T-helper 9 cell (primary cell): ENCODE measurements at places on chromosomes 2 and 18.

DNA sequence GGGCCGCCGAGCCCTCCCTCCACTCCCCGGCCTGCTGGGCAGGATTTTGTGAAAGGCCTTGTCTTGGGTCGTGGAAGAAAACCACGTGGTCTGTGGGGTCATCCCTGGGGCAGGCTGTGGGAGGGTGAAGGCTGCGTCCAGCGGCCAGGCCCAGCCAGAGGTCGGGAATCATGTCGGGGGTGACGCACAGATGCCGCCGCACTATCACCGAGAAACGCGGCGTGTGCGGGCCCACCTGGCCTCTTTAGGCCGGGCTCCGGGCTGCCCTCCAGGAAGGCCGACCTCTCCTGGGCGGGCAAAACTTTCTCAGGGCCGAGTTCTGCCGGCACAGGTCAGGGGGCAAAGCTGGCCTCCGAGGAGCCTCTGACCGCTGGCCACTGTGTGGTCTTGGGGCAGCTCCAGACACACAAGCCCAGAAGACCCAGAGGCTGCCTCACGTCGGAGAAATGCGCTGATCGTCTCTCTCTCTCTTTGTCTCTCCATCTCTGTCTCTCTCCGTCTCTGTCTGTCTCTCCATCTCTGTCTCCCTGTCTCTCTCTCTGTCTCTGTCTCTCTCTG, 28.4 kb downstream of the NFATC1 start:
- no peak for DNase-seq

GRCh38 chr2:221521233-221521845, 50.8 kb downstream of the EPHA4 start:
- DNase-seq, result no peak

GRCh38 chr2:33298233-33298632, 178.2 kb upstream of the RASGRP3 start:
- no peak for DNase-seq

DNA sequence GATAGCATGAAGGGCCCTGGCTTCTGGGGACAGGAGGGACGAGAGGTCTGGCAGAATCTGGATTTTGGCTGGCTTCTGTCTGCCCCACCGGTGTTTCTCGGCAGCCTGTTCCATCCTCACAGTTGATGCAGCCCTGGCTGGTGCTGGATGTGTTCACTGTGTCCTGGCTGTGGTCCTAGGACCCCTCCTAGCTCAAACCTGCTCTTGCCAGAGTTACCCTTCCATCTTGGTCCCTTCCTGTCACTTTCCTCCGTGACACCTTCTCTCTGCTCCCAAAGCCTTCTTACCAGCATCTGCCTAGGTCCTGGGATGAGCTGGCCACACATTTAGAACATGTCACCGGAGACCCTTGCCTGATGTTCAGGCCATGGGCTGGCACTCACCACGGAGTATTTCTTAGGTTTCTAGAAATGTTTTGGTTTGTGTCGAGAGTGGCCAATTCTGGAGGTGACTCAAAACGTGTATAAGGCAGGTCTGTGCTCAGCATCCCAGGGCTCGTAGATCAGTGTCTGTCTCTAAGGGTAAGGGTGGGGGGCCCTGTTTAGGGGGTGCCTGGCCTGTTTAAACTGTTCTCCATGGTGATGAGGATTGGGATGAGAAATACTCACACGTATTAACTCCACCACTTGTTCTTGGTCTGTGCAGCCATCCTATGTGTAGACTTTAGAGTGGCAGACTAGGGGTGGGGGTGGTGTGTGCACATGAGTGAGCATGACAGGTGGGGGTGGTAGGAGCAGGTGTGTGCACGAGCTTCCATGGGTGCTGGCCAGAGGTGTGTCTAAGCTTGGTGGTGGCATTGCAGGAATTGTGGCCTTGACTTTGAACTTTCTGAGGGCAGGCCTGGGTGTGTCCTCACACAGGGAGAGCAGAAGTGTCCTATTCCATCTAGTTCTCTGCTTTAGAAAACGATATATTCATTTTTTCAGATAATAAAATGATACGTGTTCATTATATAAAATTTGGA, 162.7 kb downstream of the DYSF start:
- no peak for DNase-seq
